NCI-H1436 treated with DMSO at 0.1 percent for 48 hours (cell line): ENCODE measurements at places on chromosomes 5 and 9.

DNA sequence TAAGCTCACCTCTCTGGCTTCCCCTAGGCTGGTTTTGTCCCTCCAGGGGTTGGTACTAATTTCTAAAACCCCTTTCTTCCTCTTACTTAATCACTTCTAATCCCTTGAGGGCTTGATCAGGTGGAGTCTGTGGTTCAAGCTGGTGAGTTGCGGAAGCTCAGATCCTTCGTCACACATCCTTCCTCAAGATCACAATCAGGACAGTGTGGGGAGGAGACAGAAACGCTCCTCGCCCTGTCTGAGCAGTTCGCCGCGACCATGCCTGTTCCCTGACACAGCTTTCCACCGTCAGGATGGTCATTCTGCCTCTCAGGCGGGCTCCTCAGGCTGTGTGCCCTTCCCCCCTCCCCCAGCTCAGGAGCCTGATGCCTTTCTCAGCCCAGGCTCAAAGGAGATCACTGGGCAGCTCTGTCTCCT, 24.3 kb downstream of the CPLX2 start:
- no peak for DNase-seq

GRCh38 chr5:80215523-80215922, 40.3 kb downstream of the SERINC5 start:
- DNase-seq, result no peak

- no peak for DNase-seq
These were observed 26.1 kb upstream of the IFNK start for GRCh38 chr9:27497883-27498417.

DNA sequence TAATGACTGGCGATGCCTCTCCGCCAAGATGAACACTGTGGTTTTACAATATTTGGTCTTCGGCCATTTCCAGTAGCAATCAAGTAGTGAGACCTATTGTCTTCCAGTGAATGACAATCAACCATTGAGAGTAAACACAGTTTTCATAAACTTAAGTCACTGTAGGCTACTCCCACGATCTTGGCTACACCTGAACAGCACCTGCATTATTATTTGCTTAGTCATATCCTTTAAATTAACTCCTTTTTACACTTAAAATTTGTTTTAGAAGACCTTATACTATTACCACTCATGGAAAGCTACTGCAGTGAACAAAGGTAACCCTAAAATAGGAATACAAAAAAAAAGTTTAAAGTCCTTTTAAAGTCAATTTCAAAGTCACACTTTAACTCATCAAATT, 58.2 kb downstream of the ZNF354C start:
- no peak for DNase-seq

GRCh38 chr9:20558566-20559016, 63.7 kb downstream of the MLLT3 start:
- no peak for DNase-seq

GRCh38 chr9:26811106-26811505, 81.5 kb downstream of the CAAP1 start:
- DNase-seq, result no peak

DNA sequence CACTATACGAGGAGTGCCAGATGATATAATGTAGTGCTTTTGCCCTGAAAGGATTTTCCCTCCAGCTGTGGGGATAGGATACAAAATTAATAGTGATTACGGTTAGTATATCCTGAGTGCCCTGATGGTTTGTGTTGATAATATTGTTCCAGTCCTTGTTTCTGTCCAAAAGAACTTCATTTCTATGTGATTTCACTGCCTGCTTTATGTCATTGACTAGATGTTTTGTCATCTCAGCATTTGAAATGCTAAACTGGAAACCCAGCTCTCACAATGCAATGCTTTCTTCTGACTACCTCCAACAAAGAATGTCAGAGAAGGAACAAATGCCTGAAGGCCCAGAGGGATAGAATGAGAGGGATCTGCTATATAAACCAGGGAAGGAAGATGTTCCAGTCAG, 177.8 kb downstream of the NIPBL start:
- DNase-seq, result no peak

- DNase-seq, result no peak
These were observed 227.5 kb upstream of the NR4A3 start for GRCh38 chr9:99594056-99594780.

DNA sequence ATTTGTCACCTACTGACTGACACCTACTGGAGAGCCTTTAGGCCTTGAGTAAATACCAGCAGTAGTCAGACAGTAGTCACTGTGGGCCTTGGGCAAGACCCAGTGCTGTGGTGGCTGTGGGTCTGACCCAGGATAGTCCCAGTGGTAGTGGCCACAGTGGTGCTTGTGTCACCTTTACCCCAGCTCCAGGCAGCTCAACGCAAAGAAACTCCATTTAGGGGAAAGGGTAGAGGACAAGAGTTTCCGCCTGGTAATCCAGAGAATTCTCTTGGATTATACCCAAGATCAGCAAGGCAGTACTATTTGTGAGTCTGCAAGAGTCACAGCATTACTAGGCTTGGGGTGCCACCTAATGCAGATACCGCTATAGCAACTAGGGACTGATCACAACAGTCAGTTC, 28.9 kb downstream of the CERT1 start:
- no peak for DNase-seq

DNA sequence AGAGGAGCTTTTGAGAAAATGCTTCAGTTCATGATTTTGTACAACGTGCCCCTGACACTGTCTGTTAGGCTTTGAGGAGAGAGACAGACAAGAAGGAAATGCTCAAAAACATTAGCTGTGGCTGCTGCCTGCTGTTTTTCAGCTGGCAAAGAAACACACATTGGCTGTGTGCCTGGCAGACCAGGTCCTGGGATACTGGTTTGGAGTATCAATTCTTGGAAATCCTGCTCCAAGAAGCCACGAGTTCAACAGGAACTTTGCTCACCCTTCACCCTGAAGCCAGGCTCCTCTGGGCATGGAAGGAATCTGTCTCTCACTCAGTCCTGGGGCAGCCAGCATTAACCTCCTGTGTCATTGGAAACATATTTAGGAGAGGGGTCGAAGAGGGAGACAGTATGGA, 245.5 kb downstream of the AUH start:
- no peak for DNase-seq

GRCh38 chr9:21252721-21253547, 13.1 kb upstream of the IFNA14 start:
- no peak for DNase-seq

- DNase-seq, result no peak
These were observed 467.0 kb downstream of the HTR1A start for GRCh38 chr5:63495225-63495624.

DNA sequence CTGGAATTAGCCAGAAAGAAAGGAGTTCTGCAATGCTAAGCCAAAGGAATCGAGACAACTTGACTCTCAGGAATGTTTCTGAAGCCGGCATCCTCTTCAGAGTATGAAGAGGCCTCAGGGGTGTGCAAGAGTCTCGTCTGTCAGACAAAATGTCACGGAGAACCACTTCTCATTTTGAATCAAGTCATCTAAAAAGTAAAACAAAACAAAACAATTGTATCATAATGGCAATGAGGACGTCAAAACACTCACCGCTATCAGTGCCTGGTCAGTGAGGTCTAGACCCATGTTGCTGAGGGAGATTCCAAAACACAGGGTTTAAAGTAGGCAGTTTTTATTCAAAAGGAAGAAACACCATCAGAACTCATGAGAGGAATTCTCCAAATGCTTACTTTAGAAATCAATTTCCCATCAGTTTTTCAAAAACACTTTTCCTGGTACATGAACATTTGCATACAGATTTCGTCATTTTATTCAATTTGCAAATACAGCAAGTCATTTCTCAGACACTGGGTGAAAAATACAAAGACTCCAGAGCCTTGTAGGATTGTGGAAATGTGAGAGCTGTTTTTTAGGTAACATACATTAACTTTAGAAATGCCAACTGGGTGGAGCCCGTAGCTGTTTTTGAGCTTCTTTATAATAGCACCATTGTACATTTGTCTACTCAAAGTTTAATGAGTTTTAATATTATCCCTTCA, 89.5 kb upstream of the MAP3K1 start:
- no peak for DNase-seq

- no peak for DNase-seq
These were observed 126.9 kb upstream of the ATP10B start for GRCh38 chr5:160978944-160979343.
